GOT3 (cell line): ENCODE measurements at places on chromosomes 11 and 22.

DNA sequence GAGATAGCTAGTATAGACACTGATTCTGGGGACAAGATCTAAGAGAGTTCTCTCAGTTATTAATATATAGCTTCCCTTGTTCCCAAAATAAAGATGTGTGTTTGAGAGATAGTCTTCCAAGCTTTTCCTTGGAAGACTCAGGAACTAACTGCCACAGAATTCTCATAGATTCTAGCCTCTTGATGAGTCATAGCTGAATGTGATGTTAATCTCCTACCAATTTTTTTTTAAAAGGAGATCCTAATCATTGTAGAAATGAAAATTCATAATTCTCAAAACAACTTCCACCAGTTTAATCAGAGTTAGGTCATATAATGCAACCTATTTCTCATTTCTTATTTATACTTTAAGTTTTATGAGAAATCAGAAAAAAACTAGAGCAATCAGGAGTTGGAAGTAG lies 148.8 kb downstream of the JRKL start:
- no peak for DNase-seq

GRCh38 chr11:91396236-91397133 lies 828.1 kb upstream of the FAT3 start:
- DNase-seq: no peak

DNA sequence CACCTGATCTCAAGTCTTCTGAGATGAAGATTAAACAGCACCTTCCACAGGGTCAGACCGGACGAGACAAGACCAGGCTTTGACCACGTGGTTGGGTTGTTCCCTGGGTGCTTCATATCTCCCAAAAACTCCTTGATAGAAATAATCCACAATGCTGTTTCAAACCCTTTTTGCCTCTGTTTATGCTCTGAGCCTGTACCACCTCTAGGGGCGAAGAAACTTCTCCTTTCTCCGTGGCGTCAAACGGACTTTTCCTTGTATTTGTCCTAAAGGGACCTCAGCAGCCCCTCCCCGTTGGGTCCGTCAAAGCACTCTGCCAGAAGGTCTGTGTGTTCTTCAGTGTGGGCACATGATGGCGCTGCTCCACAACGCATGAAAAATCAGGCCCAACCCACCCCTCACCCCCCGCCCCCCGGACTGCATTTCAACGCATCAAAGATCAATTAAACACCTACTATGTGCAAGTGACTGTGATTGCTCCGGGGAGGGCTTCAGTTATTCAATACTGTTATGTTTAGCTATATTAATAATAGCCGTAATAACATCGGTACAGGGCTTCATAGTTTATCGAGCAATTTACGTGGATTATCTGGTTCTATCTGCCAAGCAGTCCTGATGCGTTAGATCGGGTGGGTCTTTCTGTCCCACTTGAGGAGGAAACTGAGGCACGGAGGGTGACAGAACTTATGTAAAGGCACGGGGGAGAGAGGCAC lies 17.3 kb upstream of the EIF3D start:
- no peak for DNase-seq

GRCh38 chr11:20597680-20598484 lies 1.5 kb upstream of the SLC6A5 start:
- no peak for DNase-seq

DNA sequence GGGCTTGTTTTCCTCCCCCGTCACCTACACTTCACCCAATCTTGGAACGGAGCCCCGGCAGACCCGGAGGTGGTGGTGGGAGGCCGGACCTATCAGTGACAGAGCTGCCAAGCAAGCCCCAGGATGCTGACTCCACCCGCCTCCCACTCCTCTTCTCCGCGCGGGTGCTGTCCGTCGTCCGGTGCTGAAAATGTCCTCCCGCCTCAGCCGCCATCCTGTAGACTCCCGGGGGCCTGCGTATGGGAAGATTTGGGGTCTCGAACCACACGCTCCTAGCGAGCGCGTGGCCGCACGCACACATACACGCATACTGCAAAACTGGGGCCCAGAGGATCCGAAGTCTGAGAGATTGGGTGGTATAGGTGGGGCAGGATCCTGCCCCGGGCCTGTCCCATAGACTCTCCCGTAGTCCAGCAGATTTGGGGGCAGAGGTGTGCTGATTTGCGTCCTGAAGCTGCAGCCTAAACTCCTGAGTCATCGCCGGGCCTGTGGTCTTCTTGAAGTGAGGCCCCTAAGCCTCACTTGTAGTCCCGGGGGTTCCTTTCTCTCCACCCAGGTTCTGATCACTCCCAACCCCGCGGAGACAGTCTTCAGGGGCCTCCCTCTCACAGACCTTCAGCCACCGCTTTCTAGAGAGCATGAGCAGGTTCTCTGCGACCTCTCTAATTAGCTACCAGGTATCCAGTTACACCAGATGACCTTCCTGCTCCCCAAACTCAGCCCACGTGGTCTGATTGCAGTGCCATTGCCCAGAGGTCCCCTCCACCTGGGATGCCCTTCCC lies 796 bp upstream of the YIF1A start:
- DNase-seq: no peak

DNA sequence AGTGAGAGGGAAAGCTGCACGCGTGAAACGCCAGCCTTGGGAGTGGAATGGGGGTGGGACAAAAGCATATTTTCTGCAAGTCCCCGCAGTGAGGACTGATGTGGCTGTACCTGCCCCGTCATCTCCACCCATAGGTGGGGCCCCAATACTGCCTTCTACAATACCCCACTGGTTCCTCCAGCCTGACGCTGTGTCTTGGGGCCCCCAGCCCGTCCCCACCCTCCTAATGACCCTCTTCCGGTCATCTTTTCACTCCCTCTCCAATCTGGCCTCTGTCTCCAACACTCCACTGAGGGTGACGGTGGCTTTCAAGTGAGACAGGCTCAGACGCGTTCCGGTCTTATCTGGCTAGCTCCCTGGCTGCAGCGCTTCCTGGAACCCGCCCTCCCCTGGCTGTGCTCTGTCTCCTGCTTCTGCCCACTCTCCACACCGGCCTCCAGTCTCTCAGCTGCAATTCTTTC lies 104.2 kb downstream of the MICAL3 start:
- no peak for DNase-seq

DNA sequence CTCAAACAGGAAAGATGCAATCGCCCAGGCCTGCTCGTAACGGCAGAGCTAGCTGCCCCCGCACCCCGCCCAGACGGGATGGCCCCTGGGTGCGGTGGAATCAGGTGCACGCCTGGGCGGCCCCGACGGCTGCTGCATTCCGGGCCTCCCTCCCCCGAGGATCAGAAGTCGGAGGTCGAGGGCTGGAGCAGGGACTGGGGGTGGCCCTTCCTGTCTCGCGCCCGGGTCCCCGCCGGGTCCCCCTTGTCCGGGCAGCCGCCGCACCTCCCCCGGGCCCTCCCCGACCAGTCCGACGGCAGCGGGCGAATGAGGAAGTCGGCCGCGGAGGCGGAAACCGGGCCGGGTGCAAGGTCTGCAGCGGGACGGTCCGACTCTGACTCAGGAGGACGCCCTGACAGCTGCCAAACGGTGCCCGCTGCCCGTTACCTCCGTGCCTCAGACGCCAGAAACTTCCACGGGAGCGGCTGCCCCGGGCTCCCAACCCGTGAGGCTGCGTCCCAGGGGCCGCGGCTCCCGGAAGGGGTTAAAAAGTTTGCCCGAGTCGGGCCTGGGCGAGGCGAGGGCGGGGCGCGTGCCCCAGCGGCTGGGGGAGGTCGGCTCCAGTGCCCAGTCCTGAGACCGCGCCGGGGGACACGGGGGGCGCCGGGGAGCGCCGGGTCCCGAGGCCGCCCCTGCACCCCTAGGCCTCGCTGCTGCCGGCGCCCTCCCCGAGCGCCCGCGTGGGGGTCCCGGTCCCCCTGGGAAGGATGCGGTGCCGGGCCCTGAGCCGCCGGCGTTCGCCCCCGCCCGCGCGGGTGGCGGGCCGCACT lies 663 bp downstream of the MYH9 start:
- no peak for DNase-seq

- no peak for DNase-seq
Measured at GRCh38 chr22:47472636-47473035, 710.2 kb downstream of the TBC1D22A start.

- no peak for DNase-seq
Measured at GRCh38 chr11:132006884-132007580, 636.6 kb downstream of the NTM start.

DNA sequence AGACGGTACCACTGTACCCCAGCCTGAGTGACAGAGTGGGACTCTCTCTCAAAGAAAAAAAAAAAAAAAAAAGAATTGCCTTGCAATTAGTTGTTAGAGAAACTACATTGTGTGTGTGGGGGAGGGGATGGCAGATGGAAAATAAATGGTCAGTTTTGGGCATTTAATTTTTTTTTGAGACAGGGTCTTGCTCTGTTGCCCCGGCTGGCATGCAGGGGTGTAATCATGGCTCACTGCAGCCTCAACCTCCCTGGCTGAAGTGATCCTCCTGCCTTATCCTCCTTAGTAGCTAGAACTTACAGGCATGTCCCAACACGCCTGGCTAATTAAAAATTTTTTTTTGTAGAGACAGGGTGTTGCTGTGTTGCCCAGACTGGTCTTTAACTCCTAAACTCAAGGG lies 36.4 kb downstream of the WEE1 start:
- DNase-seq: no peak

DNA sequence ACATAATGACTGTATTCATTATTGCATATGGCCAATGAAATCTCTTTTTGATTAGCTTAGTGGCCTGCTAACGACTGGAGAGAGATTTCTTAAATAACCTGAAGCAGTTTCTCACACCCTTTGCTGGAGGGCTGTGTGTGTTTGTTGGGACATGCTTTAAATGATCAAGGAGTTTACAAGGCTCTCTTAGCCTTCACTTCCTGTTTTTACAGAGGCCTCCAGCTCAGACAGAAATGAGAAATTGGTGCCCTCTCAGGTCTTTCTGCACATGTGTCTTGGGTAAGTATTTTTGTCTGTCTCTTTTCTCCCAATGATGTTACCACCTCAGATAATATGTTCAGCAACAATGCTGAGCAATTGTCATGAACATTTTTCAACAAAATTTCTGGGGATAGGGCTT lies 884.4 kb upstream of the CNTN5 start:
- no peak for DNase-seq

DNA sequence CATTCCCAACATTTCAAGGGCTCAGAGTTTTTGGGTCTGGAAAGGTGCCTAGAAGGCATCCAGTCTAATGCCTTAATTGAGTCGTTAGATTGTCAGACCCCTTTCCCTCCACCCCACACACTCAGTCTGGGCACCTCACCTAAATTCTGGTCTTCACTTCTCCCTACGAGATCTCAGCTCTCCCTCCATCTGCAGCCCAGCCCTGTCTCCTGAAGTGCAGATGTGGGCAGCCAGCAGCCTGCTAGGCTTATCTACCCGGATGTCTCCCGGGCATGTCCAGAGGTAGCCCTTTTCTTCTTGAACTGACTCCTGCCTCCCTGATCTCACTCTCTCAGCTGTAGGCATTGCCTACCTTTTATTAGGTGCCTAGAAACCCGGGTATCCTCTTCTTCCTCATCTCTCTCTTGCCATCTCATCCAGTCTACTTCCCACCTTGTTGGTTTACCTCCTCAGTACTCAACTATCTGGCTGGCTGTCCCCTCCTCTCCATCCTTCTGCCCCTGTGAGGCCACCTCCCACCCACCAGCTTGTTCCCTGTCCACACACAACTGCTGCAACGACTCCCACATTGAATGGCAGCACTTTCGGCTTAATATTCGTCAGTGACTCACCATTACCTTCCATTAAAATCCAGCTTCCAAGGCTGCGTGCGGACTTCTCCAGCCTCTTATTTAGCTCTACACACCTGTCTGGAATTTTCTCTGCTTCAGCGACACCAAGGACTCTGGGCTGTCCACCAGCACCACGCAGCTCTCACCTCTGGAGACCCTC lies 6.2 kb downstream of the SEPTIN3 start:
- DNase-seq: no peak

GRCh38 chr11:55658031-55658573 lies 3.9 kb upstream of the OR4C6 start:
- DNase-seq: no peak

DNA sequence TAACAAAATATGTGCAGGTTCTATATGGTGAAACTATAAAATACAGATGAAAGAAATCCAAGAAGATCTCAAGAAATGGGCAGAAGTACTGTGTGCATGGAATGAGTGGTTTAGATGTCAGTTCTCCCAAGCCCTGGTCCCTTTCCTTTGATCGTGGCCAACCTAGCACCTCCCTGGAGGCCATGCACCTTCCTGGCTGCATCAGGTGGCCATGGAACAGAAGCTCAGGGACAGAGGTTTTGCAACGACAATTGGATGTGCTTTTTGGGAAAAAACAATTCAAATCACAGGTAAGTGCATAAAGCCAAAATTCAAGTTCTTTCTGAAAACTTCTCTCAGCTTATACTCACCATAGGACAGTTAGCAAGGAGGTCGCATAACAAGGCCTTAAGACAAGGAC lies 54.0 kb upstream of the SLC22A12 start:
- no peak for DNase-seq

DNA sequence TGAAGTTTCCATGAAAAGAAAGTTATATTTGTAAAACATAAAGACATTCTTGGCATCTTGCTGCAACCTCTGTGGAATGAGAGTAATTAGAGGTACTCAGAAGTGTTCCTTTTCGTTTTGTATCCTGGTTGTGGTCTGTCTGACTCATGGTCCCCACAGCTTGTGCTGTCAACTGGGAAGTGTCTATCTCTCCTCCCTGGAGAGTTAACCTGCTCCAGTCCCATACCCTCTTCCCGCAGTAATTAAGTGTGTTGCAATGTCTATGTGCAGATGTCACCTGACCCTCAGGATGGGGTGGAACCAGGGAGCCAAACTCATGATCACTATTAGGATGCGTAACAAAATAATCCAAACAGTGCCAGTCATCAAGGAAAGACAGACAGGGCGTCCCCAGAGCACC lies 23.0 kb upstream of the ZDHHC13 start:
- no peak for DNase-seq

GRCh38 chr11:74011360-74012073 lies 2.6 kb upstream of the UCP3 start:
- no peak for DNase-seq

DNA sequence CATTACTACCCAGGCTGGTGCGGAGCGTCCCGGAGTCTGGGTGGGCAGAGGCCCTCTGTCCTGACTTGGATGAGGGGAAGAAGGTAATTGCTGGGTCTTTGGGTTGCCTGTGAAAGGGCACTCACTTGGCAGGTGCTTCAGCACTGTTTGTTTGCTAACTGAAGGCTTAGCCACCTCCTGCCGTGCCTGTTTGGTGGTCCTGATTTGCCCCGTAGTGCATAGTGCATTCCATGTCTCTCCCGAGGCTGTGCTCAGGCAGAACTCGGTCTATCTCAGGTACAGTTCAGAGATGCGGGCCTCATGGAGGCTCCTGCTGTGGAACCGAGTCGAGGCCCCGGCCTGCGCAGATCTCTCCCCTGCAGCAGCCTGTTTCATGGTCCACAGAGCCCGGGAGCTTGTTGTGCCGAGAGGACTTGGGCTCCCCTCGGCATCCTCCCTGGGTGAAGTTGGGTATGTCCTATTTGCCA lies 146.2 kb downstream of the TBC1D22A start:
- no peak for DNase-seq

DNA sequence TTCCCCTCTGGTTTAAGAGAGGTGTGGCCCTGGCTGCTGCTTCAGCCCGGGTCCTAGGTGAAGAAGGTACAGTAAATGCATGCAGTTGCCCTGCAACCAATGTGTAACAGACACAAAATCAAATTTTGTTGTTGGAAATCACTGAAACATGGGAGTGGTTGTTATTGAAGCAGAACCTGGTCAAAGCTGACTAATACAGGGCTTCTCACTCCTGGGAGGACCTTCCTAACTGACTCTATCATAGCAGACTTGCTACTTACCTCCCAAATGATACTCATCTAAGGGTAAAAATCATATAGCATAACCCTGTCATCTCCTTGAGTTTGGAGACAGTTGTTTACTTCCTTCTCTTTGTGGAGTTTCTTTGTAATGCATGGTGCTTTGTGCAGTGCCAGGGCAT lies 52.6 kb downstream of the SLC1A2 start:
- no peak for DNase-seq
